ENCODE measurements at places on chromosomes 13 and 19.
A peak's percentile ranks its signal among the peaks of the same experiment; 100 is the strongest.

DNA sequence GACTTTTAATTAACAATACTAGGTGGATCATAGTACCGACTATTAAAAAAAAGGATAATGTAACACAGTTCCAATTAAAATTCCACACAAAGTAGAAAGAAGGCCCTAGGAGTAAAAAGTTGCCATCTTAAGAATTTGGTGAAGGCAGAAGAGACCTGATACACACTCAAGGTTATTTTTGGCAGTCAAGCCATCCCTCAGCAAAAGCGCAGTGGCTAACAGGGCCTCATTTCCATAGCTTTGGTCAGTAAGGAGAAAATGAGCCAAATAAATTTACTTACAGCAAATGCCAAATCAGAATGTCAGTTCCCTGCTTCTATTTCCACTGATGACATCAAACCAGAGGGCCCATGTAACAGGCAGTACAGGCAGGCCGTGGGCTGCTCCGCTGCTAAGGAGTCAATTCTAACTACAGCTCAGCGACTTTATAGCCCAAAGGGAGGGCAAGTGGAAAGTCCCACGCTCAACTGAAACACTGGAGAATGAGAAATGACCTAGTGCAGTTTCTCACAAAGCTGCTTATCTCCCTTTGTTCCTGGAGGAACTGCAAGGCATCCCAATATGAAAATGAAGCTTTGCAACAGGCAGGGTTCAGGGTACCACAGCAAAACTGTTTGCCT lies 6.3 kb downstream of the ARGLU1 start:
- DNase-seq: peak; percentile 69

DNA sequence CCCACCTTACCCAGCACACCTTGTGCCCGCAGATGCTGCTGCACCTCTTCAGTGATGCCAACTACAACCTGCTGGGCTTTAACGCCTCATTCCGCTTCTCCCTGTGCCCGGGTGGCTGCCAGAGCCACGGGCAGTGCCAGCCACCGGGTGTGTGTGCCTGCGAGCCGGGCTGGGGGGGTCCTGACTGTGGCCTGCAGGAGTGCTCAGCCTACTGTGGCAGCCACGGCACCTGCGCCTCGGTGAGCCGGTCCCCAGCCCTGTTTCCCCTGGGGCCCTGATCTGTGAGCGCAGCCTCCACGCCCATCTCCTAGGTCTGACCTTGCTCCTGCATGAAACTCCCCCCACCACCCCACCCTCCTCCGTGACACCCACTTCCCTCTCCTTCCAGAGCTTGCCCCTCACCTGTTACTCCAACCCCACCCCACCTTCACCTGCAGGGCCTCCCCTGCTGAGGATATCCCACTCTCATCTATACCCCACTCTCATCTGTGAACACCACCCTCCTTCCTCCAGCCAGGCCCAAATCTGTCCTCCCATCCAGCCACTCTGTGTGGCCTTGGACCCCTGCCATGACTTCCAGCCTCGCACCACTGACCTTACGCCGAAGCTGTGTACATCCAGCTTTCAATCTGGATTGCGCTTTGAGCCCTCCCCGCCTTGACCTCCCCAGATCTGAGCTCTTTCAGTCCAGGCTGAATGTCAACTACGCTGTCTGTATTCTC lies 8.7 kb downstream of the MEGF8 start:
- DNase-seq: no peak

GRCh38 chr19:9065457-9066014 lies 21.3 kb upstream of the OR1M1 start:
- DNase-seq: no peak

- no peak for DNase-seq
Observed at GRCh38 chr13:23630349-23631093, 60.3 kb downstream of the TNFRSF19 start.
